ENCODE measurements at places on chromosomes 1 and 21.

GRCh38 chr1:164673584-164674214 is 114.7 kb downstream of the PBX1 start:
- DNase-seq, result peak; percentile 70

DNA sequence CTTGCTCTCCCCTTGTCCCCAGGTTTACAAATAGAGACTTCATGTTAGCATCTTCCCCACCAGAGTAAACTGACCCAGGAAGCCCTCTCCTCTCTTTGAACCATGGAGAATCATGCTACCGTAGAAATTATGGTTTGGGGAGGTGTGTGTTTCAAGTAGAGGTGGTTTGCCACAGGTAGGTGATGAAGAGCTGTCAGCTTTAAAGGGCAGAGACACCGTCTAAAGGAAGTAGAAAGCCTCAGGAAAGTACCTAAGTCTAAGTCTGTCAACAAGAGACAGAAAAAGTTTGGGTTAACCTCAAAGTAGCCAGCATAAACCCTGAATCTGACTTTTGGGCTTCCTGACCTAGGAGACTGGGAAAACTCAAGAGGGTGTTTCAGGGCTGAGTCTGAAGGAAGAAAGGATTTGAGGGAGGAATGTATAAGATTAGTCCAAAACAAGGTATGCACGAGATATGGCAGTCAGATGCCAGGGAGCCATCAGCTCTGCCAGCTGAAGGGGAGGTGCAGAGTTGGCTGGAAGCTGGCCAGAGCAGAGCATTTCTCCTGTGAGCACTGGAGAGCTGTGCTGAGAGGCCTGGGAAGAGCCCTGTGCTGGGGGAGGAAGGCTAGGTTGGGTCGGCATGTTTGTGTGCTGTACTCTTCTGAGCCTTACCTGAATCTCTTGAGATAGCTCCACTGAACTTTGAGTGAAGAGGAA is 14.3 kb downstream of the ADAMTSL4 start:
- no peak for DNase-seq

DNA sequence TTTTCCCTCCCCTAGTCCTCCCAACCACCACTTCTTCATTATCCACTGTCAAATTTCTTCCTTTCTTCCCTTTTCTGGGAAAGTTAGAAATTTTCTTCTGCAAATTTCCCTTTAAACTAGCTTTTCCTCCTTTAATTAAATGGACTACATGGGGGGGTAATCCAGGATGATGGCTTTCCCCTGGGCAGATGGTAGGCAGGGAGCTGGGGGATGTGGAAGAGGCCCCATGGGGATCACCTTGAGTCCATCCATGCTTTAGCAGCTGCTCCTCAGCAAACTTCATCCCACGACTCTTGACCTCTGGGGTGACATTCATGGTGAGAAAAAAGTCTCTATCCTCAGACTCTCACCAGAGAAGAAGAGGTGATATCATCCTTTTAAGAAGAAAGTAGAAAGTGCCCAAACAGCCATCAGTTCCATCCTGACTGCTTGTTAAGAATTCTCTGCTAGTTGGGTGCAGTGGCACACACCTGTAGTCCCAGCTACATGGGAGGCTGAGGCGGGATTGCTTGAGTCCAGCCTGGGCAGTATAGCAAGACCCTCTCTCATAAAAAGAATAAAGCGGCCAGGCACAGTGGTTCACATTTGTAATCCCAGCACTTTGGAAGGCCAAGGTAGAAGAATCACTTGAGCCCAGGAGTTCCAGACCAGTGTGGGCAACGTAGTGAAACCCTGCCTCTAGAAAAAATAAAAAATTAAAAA is 2.4 kb downstream of the GPATCH4 start:
- DNase-seq, result no peak

GRCh38 chr1:29682919-29683295 is 446.6 kb downstream of the PTPRU start:
- DNase-seq, result no peak

DNA sequence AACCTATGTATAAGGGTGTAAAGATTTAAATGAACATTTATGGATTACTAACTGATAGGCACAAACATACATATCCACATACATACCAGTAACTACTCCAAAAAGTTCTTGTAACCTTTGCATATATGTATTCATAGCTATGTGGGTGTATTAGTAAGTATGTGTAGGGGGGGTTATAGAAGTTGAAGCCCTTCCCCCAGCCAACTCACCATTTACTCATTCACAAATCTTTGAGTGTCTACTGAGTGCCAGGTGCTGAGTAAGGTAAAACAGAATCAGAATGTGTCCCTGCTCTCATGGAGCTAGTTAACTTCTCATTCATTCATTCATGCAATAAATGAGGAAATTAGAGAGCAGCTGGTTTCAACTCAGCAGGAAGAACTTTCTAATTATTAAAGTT is 1.3 kb downstream of the C1orf146 start:
- no peak for DNase-seq

DNA sequence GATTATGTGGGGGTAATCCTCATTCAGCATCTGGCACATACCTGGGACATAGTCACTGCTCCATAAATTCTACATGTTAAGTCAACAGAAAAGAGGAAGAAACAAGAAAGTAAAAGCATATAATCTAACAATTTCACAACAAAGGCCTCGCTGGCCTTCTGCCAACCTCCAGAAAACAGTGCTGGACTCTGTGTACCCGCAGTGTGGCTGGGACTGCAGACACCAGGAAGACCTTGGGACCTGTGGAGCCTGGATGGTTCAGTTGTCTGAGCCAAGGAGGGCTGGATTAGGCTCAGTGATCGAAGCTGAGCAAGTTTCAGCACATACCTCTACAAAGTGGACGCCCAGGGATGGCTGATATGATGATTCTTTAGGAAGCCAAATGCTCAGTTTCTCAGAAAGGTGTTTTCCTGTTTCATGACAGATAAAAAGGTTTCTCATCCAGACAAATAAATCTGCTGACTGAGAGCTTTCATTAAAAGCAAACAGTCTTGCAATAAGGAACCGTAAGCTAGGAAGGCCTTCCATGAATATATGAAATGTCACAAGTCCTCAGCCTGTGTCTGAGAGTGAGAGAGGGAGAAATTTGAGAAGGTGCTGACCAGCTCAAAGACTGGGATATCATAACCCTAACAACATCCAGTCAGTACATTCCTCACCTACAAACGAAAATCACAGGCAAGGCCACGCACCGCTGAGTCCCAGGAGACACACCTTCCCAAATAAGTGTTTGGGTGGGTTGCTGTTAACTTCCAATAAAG is 48.4 kb downstream of the CAPZB start:
- DNase-seq, result no peak

All from endothelial cell (in vitro differentiated cells).